T-helper 2 cell (primary cell): ENCODE measurements at places on chromosomes 5 and 9.
A peak's percentile ranks its signal among the peaks of the same experiment; 100 is the strongest.

DNA sequence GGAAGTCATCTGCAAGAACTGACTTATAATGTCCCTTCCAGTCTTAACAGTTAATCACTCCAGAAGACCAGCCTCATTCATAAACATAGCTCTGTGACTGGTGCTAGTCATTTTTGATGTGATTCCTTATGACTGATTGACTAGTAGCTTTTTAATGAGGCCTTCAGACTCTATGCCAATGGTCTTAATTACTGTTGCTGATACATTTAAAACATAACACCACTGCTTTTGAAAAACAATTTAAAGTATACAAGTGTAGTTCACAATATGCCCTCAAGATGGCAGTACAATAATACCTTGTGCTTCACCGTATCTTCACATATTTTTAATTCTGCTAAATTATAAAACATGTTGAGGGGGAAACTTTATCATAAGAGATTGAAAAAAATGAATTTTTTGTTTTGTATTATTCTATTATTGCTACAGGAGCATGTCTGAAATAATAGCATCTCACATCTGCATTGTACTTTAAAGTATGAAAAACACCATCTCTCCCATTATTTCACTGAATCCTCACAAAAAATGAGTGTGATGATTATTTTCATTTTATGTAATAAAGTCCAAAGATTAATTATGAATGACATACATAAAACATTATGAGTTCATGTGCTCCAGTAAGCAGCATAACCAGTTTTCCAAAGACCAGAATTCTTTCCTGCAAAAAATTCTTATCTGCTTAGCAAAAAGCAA is 55.2 kb upstream of the SHISAL2B start:
- DNase-seq = peak; percentile 15

DNA sequence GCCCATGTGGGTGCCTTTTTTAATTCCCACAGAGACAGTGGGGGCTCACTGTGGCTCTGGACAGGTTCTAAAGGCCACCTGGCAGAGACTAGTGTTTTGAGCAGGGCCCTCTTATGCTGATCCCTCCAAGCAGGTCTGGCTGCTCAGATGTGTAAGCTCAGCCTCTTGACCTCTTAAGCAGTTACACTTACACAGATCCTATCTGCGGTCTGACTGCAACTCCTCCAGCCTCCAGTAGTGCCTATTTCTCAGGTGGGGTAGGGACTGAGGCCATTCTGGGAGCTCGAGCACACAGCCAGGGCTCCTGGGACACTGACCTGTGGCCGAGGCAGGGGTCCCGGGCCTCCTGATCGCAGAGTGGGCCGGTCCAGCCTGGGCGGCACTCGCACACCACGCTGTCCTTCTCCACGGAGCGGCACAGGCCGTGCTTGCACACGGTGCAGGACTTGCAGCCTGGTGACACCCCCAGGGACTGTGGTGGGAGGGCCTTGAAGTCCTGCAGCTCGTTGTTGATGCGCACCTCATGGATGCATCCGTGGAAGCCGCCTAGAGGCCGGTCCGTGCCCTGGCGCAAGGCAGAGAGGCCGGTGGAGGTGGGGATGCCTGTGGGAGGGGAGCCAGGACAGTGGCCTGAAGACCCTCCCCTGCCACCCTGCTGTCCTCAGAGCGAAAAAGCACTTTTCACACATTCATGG is 91.9 kb upstream of the PANK3 start:
- no peak for DNase-seq

DNA sequence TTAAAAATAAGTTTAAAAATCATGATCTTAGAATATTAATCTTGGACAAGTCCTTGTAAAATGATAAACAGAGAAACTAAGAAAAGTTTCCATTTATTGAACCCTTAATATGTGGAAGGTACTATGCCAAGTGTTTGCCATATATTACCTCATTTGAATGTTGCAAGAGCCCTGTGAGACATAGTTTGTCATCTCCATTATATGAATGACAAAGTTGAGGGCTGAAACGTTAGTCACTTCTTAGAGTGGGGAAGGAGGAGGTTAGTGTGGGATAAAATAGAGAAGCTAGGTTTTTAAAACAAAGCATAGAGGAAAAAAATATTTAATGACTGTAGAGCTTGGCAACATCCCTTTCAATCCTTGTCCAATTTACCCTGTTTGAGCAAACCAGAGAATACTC is 2.0 kb downstream of the TNC start:
- no peak for DNase-seq

GRCh38 chr5:90356622-90357021 is 52.9 kb downstream of the CETN3 start:
- DNase-seq = no peak

DNA sequence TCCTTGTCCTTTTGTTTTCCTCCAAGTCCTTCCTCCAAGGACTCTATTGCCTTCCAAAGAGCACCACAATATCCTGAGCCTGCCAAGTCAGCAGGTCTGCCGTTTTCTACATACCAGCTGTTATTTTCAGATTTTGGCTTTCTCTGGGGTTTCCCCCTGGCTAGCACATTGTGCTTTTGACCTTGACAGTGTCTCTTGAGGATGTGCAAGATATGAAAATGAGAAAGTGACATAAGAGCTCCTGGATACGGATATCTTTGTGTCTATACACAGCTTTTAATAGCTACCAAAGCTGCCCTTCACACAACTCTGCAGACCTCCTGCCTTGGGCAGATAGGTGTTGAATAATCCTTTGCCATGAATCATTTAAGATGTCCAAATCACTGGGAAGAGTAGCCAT is 67.0 kb downstream of the HAPLN1 start:
- DNase-seq = no peak

DNA sequence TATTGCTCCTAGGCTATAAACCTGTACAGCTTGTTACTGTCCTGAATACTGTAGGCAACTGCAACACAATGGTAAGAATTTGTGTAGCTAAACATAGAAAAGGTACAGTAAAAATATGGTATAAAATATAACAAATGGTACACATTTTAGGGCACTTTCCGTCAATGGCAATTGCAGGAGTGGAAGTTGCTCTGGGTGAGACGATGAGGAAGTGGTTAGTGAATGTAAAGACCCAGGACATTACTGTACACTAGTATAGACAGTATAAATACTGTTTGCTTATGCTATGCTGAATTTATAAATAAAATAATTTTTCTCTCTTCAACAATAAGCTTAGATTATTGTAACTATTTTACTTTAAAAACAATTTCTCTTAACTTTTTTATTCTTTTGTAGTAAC is 15.6 kb upstream of the ADRB2 start:
- no peak for DNase-seq

DNA sequence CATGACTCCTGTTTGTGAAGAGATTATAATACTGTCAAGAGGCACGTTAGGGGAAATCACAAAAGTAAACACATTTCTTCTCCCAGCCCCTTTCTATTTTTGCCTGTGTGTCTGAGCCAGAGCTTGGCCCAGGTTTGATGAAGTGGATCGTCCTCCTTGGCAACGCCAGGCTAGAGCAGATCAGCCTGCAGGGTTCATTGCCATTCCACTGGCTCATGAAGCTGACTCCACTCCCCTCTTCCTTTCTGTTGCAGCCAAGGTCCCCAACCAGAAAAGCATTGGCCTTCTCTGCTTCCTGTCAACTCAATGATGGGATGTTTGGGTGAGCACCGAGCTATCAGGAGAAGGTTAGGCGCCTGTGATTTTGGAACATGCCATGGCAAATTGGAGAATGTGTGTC is 3.3 kb downstream of the ADRB2 start:
- DNase-seq = no peak

GRCh38 chr9:111622626-111623025 is 8.5 kb upstream of the DNAJC25 start:
- no peak for DNase-seq

DNA sequence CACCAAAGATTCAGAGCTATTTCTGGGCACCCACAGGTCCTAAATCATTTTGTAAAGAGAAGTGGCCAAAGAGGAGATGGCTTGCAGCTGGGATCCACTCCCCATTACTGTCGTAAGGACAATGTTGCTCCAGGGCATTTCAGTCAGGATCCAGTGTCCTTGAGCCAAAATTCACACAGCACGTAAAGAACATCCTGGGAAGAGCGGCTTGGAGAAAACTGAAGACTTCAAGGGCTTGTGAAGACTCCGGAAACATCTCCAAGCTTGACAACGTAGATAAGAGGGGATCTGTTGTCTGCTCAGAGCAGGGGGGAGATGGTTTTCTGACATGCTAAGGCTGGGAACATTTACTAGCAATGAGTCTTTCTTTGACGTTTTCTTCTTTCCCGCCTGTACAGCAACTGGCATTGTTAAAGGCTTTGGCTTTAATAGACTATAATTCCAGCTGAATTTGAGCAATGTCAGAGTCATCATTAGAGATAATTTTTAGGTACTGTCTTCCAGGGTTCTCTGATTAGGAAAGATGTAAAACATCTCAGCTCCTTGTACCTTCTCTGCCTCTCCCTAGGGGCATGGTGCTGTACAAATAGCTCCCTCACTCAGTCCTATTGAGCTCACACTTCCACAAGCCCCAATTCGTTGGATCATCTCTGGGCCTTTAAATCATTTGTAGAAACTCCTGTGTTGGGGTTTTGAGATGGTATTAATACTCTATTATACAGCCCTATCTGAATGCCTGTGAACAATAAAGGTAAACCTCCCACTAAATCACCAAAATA is 39.7 kb downstream of the EGFLAM start:
- no peak for DNase-seq

DNA sequence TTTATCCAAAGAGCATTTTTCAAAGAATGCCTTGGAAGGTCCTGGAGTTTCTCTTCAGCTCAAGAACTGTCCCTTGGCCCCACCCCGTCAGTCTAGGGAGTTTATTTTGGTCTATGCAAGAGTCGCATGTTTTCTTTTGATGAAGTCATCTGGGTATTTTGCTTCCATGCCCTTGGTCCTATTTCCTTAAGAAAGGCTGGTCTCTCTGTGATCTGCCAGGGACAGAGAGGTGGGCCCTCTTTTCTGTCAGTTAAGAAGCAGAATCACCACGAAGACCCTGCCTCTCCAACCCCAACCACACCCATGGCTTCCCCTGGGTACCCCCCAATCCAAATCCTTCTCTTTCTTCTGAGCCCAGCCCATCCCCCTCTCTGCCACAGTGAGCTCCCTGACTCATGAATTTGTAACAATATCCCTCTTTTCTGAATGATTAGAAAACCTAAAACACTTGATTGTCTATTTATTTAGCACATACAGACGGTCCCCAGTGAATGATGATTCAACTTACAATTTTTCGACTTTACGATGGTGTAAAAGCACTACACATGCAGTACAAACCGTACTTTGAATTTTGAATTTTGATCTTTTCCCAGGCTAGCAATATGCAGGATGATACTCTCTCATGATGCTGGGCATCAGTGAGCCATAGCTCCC is 163.5 kb upstream of the ADRA1B start:
- DNase-seq = no peak

GRCh38 chr5:25027061-25027460 is 382.3 kb upstream of the CDH10 start:
- DNase-seq = no peak

- DNase-seq = no peak
Observed at GRCh38 chr5:117262572-117263131, 688.0 kb upstream of the SEMA6A start.

DNA sequence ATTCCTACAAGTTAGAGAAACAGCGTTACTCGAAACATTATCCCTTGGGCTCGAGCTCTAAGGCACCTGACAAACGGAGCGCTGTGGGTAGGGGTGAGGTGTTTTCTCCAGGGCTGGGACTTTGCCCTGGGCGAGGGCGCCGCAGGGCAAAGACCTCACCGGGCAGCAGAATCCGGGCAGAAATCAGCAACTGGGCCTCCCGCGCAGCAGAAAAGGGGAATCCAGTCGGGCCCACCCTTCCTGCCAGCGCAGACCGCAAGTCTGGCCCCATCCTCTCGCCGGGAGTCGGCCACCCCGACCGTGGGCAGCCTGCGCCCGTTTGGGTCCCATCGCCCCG is 430 bp upstream of the MSH3 start:
- DNase-seq = no peak

- DNase-seq = no peak
Observed at GRCh38 chr5:112686675-112687074, 51.0 kb upstream of the APC start.

GRCh38 chr9:107782789-107783188 is 293.2 kb upstream of the KLF4 start:
- no peak for DNase-seq

DNA sequence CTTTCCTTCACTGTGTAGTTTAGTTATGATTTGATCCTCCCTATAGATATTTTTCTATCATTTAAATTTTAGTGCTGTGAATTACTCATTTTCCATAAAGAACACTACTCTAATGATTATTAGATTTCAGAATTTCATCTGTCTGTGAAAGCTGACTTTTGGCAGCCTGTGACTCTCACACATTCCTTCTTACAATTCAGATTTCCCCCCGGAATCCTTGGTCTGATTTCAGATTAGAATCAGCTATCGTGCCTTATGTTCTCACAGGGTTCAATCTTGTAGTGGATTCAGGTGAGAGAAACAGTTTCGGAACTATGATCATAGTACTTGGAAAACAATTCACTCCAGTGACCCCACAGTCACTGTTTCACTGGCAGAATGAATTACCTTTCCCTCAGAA is 26.2 kb downstream of the ZNF474 start:
- DNase-seq = no peak

GRCh38 chr5:32369542-32370155 is 56.9 kb upstream of the MTMR12 start:
- DNase-seq = no peak

- no peak for DNase-seq
Observed at GRCh38 chr5:35161652-35162273, 68.5 kb downstream of the PRLR start.

DNA sequence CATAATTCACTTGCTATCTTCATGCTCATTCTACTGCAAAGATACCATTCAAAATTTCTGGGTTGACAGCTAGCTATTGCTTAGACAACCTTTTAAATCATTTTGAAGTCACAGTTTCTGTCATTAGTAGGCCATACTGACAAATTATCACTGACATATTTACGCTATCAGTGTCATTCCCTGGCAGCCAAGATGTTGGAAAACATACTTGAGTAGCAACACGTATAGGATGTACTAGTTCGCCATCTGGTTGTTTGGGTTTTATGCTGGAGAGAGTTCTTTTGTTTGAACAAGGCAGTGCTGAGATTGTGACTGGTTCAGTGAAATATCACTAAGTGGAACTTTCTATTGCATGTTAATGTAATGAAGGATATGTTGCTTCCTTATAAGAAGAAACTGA is 621.9 kb downstream of the DTWD2 start:
- DNase-seq = no peak

GRCh38 chr9:98318834-98319478 is 63.5 kb upstream of the TBC1D2 start:
- DNase-seq = no peak

- no peak for DNase-seq
Observed at GRCh38 chr5:28685794-28686193, 1647.4 kb upstream of the CDH9 start.

DNA sequence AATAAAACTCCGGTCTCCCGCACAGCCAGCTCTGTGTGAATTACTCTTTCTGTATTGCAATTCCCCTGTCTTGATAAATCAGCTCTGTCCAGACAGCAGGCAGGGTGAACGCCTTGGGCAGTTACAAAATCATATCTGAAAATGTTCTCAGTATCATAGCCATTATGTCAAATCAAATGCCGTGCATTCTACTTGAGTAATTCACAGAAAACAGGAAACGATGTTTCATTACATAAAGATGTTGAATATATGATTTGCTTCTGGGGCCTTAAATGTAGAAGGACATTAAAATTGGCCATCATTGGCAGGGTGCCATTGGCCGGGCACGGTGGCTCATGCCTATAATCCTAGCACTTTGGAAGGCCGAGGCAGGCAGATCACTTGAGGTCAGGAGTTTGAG is 8.5 kb downstream of the POLR3G start:
- no peak for DNase-seq

GRCh38 chr9:90629991-90630390 is 12.6 kb downstream of the DIRAS2 start:
- no peak for DNase-seq
